HepG2 (cell line): ENCODE measurements at places on chromosomes 6 and 20. TPM values are rescaled to one million over a fixed set of nuclear protein-coding genes. Genes with fewer than 3 reads are reported as not detected.
A peak's percentile ranks its signal among the peaks of the same experiment; 100 is the strongest.

- no peak for DNase-seq
These were observed 178.6 kb upstream of the RAB32 start for GRCh38 chr6:146364816-146365594.

GRCh38 chr6:26375270-26375669, 7.6 kb upstream of the BTN2A2 start:
- DNase-seq, result no peak

Gene PBOV1
- not detected in 2 replicates for total RNA-seq

Gene KCNK16
- total RNA-seq, result not detected in 2 replicates

Gene HAO1
- total RNA-seq, result not detected in 2 replicates

DNA sequence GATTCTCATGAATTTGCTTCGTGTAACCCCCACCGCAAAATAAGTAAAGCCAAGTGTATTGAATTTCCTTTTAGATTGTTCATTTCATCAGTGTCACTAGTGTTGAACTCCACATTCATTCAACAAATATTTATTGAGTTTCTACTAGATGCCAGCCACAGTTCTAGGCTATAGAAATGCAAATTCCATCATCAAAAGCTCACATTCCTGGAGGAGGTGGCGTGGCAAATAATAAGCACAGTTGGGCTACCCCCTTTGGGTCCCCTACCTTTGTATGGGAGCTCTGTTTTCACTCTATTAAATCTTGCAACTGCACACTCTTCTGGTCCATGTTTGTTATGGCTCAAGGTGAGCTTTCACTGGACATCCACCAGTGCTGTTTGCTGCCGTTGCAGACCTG, 12.7 kb upstream of the ME1 start:
- no peak for DNase-seq

DNA sequence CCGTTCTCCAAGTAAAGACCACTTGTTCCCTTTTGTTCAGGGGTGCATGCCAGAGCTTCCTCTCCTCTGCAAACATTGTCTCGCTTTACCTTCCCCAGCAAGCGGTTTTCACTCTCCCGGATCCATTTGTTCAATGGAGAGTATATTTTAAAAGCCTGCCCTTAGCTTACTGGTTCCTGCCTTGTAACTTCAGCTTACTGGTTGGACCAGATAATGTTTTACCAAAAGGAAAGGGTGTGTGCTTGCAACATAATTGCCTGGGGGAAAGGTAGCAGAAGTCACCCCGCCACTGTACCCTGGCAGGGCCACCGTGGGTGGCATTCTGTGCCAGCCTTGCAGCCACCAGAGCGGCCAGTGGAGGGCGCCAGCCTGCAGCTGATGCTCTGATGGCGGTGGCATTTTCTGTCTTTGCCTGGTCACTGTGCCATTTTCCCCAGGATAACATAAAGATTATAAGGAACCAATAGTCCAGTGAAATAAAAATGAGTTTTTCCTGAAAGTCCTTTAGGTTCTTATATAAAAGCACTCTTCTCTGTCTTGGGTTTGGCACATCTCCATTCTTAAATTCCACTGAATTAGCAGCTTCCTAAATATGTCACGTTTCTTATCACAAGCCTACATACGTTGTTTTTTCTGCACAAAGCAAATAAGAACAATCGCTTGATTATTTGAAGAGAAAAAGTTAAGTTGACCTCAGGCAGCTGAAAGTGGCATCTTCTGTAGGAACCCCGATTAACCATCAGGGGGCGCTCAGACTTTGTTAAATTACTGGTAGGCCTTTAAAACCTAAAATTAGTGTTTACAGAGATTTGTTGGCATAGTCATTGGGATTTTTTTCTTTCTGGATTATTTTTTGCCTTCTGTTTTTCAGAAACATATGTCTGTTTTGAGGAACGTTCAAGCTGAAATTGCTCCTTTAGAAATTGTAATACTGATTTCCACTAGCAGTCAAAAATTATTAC, 67.4 kb upstream of the XRN2 start:
- DNase-seq, result peak; percentile 77

Gene CGA
- total RNA-seq, result not detected in 2 replicates

Gene CPNE1
- 431 and 439 TPM in 2 replicates for total RNA-seq

Gene KHDRBS2
- not detected in 2 replicates for total RNA-seq

Gene GPX5
- total RNA-seq, result not detected in 2 replicates

- peak; percentile 61 for DNase-seq
These were observed 193.1 kb upstream of the SHLD1 start for GRCh38 chr20:5557123-5557522.

GRCh38 chr6:104608101-104608500, 251.6 kb downstream of the HACE1 start:
- no peak for DNase-seq

Gene SH3BGRL2
- 28.8 and 49.2 TPM in 2 replicates for total RNA-seq

DNA sequence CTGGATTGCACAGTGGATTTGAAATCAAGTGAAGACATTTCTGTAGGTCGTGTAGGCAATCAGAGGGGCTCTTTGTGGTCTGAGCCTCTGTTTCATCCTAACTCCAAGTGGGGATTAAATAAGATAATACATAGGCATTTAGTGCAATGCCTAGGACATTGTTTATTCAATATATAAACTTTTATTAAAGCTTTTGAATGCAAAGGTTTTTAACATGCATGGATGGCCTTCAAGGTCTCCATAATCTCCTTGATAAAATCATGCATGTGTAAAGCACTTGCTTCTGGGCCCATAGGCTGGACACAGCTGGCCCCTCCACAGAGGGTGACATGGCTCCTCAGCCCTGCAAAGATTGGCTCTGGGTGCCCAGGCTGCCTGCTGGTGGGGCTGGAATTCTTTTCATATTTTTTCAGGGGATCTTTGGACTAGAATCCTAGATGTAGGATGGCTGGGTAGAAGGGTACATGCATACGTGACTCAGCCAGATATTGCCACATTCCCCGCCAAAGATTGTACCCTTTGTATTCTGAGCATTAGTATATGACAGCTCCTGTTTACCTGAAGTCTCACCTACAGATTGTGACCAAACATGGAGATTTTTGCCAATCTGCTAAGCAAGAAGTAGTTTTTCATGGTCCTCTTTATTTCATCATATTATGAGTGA, 19.0 kb upstream of the AVP start:
- peak; percentile 99 for DNase-seq

DNA sequence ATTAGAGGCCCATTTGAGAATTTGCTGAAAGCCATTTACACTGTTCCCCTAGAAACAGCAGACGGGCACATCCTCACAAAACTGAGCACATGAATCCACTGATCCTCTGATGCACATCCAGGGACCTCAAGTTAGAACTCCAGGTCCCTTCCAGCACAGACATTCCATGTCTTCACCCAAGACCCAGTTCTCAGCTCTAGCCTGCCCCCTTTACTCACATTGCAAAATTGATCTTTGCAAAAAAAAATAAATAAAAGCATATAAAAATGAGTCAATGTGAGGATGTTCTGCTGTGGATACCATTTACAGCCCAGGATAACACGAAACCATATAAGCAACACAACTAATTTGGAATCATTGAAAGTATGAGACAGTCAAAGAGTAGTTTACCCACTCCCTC, 458.2 kb upstream of the JARID2 start:
- no peak for DNase-seq

GRCh38 chr6:107413966-107414645, 45.3 kb downstream of the PDSS2 start:
- no peak for DNase-seq

- no peak for DNase-seq
These were observed 156.2 kb downstream of the BCAS1 start for GRCh38 chr20:53914091-53914780.

Gene PLN
- total RNA-seq, result not detected in 2 replicates

Gene TCP11
- total RNA-seq, result not detected in 2 replicates

DNA sequence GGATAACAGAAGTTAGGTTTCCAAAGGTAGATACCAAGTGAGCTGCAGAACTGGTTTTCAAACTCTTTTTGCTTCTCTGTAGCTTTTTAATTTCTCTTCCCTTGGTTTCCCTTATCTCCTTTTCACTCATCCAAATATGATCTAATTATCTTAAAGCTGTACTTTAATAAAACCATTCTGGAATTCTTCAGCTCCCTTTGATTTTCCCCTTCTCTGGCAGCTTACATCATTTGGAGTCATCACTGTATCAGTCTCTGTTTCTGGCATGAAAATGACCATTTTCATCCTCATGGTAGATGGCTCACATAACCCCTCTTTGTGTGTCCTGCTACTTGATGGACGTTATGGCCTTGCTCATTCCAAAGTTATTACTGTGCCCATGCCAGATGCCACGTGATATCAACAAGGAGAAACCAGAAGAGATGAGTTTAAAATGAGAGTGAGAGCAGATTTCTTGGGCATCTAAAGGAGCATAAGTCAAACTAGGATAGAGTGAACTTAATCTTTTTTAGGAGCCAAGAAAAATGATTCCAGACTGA, 620.2 kb downstream of the QKI start:
- DNase-seq, result no peak

DNA sequence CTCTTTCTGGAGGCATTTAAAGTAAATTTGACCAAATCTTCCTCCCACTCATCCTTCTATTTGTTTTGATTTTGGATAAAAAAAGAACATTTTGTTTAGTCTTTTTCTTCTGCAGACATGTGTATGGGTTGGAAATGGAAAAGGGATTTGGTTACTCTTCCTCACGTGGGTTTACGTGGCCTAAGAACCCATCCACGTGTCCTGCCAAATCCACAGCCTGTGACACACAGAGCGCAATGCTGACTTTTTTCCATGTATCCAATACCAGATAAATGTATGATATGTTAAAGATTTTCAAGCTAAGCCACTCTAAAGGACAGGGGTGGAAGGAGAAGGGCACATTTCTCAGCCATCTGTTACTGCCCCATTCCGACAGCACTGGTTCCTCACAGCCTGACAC, 176.5 kb downstream of the COL12A1 start:
- DNase-seq, result no peak

DNA sequence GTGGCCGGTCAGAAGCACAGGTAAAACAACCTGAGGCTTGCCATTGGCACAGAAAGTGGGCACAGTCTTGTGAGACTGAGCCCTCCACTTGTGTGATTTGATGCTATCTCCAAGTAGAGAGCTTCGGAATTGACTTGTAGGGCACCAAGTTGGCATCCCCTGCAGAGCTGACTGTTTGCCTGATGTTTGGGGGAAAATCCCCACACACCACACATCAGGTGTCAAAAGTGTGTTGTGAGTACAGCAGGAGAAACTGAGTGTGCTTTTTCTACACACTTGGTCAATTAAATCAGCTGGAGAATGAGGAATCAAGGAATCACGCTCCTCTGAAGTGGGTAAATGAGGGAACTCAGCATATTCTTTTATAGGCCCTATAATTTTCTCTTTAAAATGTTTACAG, 989 bp downstream of the SERINC3 start:
- no peak for DNase-seq

DNA sequence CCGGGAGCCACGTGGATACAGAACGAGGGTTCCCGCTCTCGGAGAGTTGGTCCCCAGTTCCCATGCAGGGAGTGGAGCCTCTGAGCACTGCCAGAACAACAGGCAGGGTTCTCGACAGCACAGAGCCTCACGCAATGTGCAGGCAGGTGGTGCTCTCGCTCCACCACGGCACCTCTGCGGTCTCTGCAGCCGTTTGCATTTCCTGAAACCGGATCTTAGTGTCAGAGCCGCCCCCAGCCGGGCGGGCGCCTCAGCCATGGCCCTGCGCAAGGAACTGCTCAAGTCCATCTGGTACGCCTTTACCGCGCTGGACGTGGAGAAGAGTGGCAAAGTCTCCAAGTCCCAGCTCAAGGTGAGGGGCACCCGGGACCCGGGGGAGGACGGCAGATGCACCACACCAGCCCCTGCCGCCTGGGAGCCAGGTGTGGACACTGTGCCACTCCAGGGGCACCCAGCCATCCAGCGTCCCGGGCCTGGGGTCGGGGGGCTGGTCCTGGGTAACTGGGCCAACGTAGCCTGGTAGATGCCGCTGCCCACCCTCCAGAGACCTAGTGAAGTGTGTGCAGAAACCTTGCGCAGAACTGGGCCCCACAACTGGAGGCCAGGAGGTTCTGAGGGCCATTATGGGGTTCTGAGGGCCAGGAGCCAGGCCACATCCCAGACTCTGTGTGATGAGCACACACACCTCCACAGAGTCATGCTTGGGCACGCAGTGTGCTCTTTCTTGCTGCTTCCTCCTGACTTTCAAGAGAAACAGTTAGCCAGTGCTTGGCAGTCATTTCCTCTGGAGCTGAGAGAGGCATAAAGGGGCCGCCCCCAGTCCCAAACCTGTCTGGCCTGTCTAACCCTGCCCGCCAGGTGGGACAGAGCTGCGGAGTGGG, at the start of gene DEF6:
DEF6 (plus strand) TSS at position 218 of the 881 bp plus-strand sequence; CDS start at position 257, 39 bp downstream.
- peak; percentile 88 for DNase-seq
